NCI-H187 (cell line): ENCODE measurements at places on chromosomes 16 and 17.

DNA sequence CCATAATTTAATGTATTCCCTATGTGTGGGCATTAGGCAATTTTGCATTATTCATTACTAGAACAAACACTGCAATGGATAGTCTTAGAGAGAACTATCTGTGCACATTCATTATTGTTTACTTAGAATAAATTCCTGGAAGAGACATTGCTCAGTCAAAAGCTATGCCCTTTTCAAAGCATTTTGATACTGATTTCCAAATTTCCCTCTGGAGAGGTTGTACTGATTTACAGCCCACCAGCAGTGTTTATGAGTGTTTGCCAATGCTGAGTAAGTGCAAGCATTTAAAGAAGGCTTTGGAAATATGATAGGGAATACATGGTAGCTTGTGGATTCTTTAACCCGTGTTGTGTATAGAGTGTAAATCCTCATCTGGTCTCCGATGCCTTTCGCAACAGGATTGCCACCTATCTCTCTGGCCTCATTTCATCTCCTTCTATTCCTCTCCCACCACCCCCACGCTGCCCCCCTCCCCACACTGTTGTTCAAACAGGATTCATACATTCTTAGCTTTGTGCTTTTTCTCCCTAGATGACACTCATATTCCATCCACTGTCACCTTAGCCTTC, 33.4 kb upstream of the MMD start:
- no peak for DNase-seq

DNA sequence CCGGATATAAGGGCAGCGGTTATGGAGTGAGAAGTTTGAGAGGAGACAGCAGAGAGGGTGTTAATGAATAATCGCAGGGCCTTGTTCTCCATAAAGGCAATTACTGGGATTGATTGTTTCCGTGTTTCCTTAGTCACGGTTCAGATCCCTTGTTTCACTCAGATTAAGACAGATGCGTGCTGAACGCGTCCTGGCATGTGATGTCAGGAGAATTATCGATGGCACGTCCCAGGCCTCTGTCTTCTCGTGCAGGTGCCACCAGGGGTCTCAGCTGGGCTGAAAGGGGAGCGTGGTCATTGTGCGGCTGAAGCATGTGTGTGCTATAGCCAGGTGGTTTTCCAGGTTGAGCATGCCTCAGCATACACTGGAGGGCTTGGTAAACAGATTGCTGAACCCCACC, 142.4 kb upstream of the NOL11 start:
- DNase-seq = no peak

DNA sequence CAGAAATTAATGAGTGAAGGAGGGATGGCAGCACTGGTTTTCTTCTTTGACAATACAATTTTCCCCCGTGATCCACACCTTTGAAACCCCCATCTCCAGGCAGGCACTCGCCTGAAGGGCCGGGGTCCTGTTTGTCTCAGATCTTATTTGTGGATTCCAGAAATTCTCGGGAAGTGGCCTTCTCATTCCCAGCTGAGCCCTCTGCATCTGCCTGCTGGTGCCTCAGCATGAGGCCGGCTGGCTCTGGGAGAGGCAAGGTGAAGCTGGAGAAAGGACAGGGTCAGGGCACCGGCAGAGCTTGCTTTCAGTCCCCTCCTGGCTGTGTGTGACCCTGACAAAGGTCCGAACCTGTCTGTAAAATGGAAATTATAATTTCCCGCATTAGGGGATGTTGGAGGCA, 35.8 kb upstream of the C1QL1 start:
- DNase-seq = no peak

DNA sequence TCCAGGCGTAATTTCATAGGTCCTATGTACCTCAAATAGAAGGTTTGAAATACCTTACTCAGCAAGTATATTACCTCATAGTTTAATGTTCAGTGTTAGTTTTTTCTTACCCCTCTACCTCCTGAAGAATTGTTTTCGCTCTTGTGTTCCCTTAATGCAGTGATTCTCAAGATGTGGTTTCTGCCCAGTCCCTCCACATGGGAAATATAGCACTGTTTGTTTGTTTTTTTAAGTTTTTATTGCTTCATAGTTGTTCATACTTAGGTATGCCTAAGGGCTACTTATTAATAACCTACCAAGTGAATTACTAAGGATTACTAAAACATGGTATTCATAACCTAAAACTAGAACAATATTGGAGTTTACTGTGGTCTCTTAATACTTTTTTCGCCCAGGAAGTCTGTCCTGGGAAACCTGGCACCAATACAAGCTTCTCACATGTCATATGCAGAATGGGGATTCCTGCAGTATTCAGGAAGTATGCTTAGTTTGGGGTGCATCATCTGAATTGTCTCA, 5.0 kb downstream of the RSPRY1 start:
- no peak for DNase-seq

GRCh38 chr16:85179344-85180046, 67.2 kb upstream of the CIBAR2 start:
- no peak for DNase-seq

DNA sequence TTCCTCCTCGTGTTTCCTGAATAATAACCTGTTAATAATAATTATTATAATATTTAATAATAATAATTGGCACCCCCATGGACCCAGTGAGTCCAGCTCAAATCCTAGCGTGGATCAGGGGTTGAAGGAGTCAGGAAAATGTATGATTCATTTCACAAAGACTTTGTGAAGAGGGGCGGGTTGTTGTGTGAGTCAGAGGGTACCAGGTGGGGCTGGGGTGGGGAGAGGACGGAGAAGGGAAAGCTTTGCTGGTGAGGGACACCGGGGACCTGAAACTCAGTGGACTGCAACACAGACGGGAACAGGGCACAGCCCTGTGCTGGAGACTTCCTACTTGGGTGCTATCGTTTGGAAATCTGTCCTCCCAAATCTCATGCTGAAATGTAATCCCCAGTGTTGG, 3.1 kb upstream of the ADORA2B start:
- no peak for DNase-seq

DNA sequence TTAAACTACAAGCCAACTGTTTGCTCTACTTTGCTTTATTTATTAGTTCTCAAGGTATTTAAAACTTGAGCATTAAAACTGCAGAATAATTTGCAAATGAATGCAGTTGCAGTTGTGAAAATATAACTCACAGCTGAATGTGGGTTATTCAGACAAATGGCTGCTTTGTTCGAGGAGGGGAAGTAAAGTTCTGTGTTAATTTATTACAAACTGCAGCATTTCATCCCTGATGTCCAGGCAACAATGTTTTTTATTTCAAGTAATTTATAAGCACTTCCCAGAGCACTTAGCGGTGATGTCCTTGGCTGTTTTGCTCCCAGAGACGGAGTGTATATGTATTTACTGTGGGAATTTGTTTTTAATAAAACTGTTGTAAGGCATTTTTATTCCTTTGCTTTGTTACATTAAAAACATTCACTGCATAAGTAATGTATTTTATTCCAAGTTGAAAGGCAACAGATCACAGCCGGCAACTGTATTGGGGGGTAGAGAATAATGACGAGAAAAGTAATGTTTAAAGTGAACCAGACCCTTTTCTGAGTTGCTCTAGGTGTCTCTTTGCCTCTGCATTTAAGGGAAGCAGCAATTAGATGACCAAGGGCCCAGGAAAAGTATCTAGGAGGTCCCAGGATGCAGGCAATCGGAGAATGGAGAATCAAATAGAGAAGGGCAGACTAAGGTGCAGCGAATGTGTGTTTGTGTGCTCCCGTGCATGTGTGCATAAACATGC, 291.2 kb upstream of the SALL1 start:
- no peak for DNase-seq

GRCh38 chr16:55453909-55454308, 25.1 kb upstream of the MMP2 start:
- no peak for DNase-seq

GRCh38 chr17:40550608-40551007, 14.7 kb downstream of the CCR7 start:
- DNase-seq = no peak

GRCh38 chr16:51982715-51983680, 563.9 kb downstream of the TOX3 start:
- no peak for DNase-seq

GRCh38 chr17:6388416-6388815, 46.5 kb downstream of the AIPL1 start:
- DNase-seq = no peak

- DNase-seq = no peak
Measured at GRCh38 chr16:75099738-75100602, 16.6 kb downstream of the LDHD start.

GRCh38 chr17:56708220-56708558, 114.7 kb downstream of the NOG start:
- DNase-seq = no peak

DNA sequence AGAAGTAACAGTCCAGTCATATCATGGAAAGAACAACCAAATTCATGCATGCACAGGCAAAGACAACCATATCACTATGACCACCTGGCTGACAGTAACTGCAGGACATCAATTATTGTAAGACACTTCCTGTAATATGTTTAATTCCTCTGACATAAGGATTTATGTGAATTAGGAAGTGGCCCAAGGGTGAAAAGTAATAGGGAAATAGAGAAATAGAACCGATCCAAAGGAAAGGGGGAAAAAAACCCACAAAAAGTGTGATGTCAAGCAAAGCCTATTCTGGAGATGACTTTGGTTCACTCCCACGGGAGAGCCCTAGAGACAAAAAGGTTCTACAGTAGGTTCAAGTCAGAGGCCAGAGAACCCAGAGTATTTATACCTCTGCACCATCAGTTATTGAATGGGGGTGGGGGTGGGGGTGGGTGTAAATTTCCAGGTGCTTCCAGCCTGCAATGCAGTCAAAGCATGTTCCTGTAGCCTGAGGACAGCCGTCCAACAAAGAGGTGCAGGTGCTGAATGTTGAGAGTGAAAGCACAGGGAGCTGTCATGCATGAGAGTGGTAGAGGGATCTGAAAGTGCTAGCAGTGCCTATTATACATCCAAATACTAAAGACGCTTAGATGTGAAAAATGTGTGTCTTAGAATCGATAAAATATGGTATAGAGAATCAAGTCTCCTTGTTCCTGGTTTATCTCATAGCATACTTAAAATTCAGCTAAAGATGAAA, 95.6 kb upstream of the HLF start:
- no peak for DNase-seq

DNA sequence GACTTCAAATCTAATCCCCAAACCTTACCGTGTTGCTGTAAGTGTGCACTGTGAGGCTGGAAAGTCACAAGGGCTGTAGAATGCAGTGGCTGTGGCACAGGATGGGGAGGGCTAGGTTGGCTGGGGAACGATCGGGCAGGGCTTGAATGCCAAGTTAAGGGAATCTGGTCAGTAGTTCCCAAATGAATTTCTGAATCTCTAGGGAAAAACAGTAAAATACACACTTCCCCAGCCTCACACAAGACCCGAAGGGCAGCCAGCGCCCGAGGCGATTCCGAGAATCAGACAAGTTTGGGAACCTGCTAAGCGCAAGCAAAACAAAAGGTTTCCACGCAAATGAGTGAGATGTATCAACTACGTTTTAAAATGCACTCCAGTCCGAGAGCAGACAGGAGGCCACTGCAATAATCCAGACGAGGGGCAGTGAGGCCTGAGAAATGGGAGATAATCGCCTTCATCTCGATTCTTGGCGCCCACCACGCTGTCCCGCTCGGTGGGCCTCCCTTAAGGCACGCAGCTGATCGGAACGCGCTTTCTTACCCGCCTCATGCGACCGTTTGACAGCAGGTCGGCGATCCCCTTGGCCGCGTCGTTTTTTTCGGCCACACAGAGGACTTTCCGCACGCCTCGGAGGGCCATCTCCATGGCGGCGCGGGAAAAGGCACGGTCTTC, 599 bp downstream of the TOP3A start:
- no peak for DNase-seq

DNA sequence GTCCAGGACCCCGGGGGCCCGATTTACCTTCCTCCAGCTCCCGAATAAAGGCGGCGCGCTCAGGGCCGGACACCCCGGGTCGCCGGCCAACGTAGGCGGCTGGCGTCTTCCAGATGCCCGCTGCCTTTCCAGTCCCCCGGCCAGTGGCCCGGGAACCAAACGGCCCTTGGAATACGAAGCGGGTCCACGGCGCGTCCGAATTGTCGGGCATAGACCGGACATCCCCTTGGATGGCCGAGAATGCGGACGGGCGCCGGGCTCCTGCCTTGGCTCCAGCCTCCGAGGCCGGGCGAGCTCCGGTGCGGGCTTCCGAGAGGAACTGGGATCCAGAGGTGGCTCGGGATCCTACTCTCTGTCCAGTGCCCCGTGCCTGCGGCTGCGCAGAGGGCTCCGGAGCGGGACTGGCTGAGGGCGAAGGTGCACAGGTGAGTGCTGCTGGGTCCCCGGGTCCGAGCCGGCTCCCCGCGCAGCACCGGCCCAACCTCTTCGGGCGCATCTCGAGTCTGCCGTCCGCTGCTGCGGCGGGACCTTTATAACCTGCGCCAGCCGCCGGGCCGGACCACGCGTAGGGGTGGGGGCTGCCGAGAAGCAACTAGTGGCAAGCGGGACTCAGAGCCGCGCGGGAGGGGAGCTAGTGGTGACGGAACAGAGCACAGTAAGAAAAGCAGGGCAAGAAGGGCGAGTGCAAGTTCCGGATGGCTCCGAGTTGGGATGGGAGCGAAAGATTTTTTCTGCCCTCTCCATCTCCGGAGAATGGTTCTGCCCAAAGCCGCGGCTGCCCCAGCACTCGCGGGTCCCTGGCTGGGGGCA, at the start of gene HAP1:
Gene HAP1, minus strand, starts transcription at position 505 of the 810 bp plus-strand sequence. Its CDS starts 9 bp downstream, at position 496.
- no peak for DNase-seq

- no peak for DNase-seq
Measured at GRCh38 chr17:48440669-48441068, 10.7 kb upstream of the SKAP1 start.

- no peak for DNase-seq
Measured at GRCh38 chr17:15340966-15341365, 431 bp downstream of the TEKT3 start.

GRCh38 chr16:70594569-70594968, 51.8 kb upstream of the IL34 start:
- no peak for DNase-seq

DNA sequence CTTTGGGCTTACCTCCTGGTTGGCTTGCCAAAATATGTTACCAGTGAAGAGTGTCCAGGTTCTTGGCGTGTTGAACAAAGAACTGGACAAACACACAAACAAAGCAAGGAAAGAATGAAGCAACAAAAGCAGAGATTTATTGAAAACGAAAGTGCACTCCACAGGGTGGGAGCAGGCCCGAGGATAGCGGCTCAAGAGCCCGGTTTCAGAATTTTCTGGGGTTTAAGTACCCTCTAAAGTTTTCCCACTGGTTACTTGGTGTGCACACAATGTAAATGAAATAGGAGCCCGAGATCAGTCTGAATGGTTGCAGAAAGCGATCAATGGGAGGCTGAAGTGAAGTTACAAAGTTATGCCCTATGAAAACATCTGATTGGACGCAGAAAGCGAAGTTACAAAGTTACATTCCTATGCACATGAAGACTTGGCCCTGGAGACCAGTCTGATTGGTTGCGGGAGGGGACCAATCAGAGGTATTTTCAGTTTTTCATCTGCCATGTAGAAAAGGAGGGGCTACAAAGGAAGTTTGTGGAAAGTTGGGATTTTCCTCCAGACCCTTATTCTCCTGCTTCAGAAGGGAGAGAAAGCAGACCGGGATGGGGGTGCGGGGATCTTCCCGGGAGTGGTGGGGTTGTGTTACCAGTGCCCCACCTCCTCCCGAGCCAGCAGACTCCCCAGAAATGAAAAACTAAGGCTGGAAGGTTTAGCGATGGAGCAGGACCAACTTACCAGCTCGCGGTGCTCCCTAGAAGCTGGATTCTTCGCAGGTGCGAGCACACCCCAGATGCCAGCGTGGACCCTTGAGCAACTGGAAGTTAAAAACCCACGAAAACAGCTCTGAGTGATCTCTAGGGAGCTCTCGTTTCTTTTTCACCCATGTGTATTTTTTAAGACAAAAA, at the start of gene SLFN12:
Gene SLFN12, minus strand, starts transcription at position 325 of the 899 bp plus-strand sequence. CDS start 9,472 bp downstream, outside the sequence.
- no peak for DNase-seq

- DNase-seq = no peak
Measured at GRCh38 chr16:12405089-12405488, 398.6 kb downstream of the CPPED1 start.

- DNase-seq = no peak
Measured at GRCh38 chr17:71666047-71666446, 454.8 kb upstream of the SOX9 start.
